Activated CD4-positive, alpha-beta T cell treated with anti-CD3 and anti-CD28 coated beads, Interleukin-2, amount 10 ng/mL, durations not matched to agents 24 days and 14 days (primary cell): ENCODE measurements at places on chromosomes 3 and 15. TPM values are rescaled to one million over a fixed set of nuclear protein-coding genes. Genes with fewer than 3 reads are reported as not detected.

Gene RRP9
- 92.3 and 95.5 TPM in 2 replicates for total RNA-seq

Gene RGMA
- 0.07 TPM in 1 of 2 replicates, not detected in the other for total RNA-seq

Gene RYR3
- not detected in 2 replicates for total RNA-seq

Gene TSC22D2
- 16.4 and 18.7 TPM in 2 replicates for total RNA-seq

Gene AMT
- 2.6 and 3.7 TPM in 2 replicates for total RNA-seq

DNA sequence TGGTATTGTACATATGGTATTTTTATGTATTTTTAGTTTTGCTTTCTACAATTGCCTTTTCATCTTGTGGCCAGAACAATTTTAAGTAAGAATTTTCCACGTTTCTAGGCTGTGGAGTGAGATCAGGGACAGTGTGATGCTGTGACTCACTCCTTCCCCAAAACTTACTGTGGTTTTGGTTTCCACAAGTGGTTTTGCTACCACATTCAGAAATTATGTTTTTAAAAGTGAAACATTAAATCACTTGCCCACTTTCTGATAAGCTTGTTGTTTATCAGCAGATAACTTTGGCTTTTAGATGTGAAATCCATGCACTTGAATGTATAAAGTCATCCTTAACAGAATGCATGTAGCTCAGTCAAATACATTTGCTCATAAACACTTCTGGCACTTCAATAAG lies 192.2 kb upstream of the THRB start:
- H3K4me1 ChIP-seq = peaks cover 6% of the 10 kb centered on the region
- H3K36me3 ChIP-seq = no peaks in the 10 kb centered on the region
- peaks cover 27% of the 10 kb centered on the region for H3K27me3 ChIP-seq
- DNase-seq = peak; percentile 59

DNA sequence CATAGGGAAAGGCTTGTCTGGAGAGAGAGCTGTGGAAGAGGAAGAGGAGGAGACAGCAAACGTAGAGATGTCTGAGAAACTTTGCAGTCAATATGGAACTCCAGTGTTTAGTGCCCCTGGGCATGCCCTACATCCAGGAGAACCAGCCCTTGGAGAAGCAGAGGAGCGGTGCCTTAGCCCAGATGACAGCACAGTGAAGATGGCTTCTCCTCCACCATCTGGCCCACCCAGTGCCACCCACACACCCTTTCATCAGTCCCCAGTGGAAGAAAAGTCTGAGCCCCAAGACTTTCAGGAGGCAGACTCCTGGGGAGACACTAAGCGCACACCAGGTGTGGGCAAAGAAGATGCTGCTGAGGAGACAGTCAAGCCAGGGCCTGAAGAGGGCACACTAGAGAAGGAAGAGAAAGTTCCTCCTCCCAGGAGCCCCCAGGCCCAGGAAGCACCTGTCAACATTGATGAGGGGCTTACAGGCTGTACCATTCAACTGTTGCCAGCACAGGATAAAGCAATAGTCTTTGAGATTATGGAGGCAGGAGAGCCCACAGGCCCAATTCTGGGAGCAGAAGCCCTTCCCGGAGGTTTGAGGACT lies 6.9 kb downstream of the MAP1A start:
- H3K27me3 ChIP-seq = no peaks in the 10 kb centered on the region
- H3K36me3 ChIP-seq = peaks cover 5% of the 10 kb centered on the region
- no peak overlapping the region for H3K4me3 ChIP-seq
- H3K4me1 ChIP-seq = peaks cover 14% of the 10 kb centered on the region
- no peak overlapping the region for H3K27ac ChIP-seq

DNA sequence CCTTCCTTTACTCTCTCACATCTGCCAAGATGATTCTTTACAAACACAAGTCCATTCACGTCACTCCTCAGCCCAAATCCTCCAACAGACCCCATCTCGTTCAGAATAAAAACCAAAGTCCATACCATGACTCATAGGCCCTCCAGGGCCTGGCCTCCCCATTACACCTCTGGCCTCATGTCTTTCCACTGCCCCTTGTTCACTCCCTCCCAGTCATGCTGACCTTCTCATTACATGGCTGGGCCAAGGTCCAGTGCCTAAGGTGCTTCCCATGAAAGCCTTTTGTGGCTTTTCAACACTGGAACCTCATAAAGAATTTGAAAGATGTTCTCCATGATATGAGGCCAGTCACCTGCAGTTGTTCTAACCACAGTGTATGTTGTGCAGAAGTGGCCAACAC lies 44.5 kb downstream of the NEK10 start:
- no peak overlapping the region for H3K27ac ChIP-seq
- H3K36me3 ChIP-seq = no peaks in the 10 kb centered on the region
- H3K4me3 ChIP-seq = no peak overlapping the region
- H3K4me1 ChIP-seq = no peaks in the 10 kb centered on the region
- DNase-seq = no peak

DNA sequence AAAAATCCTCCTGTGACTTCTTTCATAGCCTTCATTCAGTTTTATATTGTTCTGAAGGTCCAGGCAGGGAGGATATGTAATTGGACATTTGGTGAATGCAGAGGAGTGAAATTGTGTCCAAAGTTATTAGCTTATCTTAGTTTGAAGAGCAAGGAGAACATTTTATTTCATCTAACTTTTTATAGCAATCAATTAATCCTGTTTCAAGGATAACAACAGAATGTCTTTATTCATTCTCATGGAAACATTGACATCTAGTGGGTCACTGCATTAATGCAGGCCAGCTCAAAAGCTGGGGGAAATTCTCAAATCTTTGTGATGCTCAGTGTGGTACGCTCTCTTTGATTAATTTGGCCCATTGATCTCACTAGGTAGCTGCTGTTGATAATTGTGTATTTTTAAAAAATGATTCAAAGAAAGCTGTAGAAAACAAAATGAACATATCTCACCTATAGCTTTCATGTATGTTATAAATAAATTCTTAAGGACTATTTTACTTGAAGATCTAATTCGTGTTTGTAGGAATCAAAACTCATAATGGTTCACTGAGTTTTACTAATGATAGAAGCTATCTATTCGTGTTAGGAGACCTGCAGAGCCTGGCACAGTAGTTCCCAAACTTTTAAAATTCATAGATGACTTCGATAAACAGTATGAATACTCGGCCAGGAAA lies 150.8 kb upstream of the KCNMB2 start:
- no peak overlapping the region for H3K4me3 ChIP-seq
- DNase-seq = peak; percentile 65
- H3K4me1 ChIP-seq = no peaks in the 10 kb centered on the region
- no peaks in the 10 kb centered on the region for H3K36me3 ChIP-seq

DNA sequence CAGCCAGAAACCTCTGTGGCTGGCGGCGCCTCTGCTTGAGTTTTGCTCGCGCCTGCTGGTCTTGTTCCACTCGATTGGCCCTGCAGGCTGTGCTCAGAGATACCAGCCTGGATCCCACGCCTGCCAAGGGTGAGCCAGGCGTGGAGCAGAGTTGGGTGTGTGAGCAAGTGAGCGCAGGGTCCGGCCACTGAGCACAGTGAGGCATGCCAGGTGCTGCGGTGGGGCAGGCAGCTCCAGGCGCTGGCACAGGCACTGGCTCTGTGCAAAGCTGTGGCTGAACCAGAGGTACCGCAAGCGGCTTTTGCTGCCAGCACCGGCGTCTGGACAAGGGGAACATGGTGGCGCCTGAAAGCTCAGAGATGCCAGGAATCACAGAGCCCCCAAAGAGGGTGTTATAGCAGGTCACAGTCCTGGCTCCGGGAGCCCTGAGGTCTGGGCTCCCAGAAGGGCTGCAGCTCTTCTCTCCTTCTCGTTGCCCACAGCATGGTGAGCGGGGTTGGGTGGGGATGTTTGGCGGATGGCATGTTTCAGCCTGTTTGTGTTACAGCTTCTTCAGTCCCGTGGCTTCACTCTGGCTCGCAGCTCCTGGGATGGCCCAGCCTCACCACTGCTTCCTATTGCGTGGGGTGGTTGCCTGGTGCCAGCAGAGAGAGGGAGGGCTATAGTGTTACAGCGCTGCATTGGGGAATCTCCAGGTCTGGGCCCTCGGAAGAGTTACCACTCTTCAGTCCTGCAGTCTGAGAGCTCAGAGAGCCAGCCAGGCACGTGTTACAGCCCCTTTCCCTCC lies 73.9 kb downstream of the NR1D2 start:
- H3K36me3 ChIP-seq = no peaks in the 10 kb centered on the region
- H3K4me3 ChIP-seq = no peak overlapping the region
- DNase-seq = no peak
- H3K27me3 ChIP-seq = no peaks in the 10 kb centered on the region
- H3K4me1 ChIP-seq = no peaks in the 10 kb centered on the region
- H3K27ac ChIP-seq = no peak overlapping the region

DNA sequence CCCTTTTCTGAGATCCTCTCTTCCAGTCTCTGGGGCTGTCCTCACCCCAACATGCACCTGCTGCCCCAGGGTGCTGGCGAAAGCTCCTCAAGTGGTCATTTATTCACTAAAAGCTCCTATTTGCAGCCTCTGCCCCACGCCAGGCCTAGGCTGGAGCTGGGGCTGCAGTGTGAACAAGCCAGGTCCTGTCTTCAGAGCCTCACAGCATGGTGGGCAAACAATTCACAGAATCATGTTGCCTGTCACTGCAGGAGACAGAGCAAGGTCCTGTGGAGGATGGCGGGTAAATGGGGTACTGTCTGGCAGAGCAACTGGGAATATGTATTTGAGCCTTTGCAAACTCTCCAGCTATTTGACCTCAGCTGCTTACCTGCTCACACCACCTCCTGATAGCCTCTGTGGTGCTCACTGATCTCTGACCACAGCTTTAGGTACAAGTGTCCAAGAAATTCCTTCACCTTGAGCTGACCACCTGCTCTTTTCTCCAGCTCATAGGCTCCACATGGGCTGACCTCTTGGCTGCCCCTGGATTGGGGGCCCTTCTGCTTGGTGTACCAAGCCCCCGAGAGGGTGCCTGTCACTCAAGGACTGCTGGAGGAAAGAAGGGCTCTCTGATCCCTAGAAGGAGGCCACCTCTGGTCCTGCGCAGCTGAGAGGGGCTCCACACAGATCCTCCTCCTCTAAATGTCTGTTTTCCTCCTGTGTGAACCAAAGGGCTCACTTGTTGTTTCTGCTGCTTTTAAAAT lies 35.6 kb downstream of the AMOTL2 start:
- no peak for DNase-seq
- no peak overlapping the region for H3K27ac ChIP-seq
- H3K36me3 ChIP-seq = no peaks in the 10 kb centered on the region
- H3K4me1 ChIP-seq = no peaks in the 10 kb centered on the region
- no peak overlapping the region for H3K4me3 ChIP-seq

GRCh38 chr15:73908030-73908821 lies 18.0 kb upstream of the LOXL1 start:
- H3K27me3 ChIP-seq = no peaks in the 10 kb centered on the region
- H3K4me1 ChIP-seq = peaks cover 9% of the 10 kb centered on the region
- H3K36me3 ChIP-seq = no peaks in the 10 kb centered on the region

GRCh38 chr3:45506751-45507391 lies 87.7 kb upstream of the LIMD1 start:
- no peaks in the 10 kb centered on the region for H3K27me3 ChIP-seq
- no peak overlapping the region for H3K27ac ChIP-seq
- H3K4me1 ChIP-seq = peaks cover 7% of the 10 kb centered on the region
- H3K4me3 ChIP-seq = no peak overlapping the region

DNA sequence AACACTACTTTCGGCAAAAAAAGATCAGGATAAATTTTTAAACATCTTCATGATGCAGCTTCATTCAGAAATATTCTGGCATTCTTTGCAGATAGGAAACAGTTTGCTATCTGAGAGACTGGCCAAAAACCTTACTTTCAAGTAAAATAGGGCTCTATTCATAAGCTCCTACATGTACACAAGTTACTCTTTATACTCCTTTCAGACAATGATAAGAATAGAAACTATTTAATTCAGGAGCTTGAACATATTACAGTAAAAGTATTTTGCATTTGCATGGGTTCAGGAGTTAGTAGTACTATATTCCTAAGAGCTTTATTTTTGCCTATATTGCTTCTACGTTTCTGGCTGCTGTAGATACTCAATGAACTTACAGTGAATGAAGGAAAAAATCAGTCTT lies 70.5 kb downstream of the PLOD2 start:
- H3K4me3 ChIP-seq = no peak overlapping the region
- H3K36me3 ChIP-seq = no peaks in the 10 kb centered on the region
- no peaks in the 10 kb centered on the region for H3K4me1 ChIP-seq
- DNase-seq = no peak
- H3K27me3 ChIP-seq = no peaks in the 10 kb centered on the region

- DNase-seq = no peak
- peaks cover 2% of the 10 kb centered on the region for H3K36me3 ChIP-seq
- H3K4me1 ChIP-seq = peaks cover 13% of the 10 kb centered on the region
- no peak overlapping the region for H3K27ac ChIP-seq
Measured at GRCh38 chr15:57033715-57034439, 115.4 kb downstream of the TCF12 start.

DNA sequence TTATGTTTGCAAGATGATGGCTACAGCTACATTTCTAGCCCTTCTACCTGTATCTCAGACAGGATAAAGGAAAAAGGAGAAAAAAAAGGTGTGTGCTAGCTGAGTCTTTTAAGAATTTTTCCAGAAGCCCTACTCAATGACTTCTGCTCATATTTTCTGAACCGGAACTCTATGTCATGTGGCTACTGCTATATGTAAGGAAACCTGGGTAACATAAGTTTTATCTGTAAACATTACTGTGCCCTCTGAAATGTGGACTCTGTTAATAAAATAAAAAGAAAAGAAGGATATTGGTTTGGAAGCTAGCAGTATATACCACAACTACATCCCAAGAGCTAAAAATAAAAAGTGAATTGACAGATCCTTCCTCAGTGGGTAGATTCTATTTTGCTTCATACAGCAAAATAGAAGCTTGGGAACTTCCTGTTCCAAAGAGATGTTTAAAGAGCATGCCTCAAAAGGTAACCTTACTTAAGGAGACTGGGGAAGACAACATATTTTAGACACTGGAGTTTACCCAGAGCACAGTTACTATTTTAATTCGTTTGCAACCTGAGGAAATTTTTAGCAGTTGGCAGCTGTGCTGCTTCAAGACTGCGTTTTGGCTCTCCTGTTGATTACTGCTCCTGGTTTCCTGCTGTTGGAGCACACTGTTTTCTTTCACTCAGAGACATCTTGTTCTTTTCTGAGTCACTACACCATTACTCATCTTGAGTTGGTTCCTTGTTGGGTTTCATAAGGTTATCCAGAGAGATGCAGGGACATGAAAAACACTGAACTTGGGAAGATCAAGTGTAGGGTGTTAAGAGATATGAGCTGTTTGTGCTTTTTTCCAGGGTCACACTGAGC lies 280.7 kb downstream of the NFKBIZ start:
- H3K36me3 ChIP-seq = peaks cover 5% of the 10 kb centered on the region
- no peak overlapping the region for H3K4me3 ChIP-seq

- peak overlapping the region; percentile 83 for H3K27ac ChIP-seq
- no peaks in the 10 kb centered on the region for H3K27me3 ChIP-seq
- peak overlapping the region; percentile 66 for H3K4me3 ChIP-seq
- DNase-seq = peak; percentile 66
Measured at GRCh38 chr3:171267104-171267503, 193.1 kb downstream of the TNIK start.

DNA sequence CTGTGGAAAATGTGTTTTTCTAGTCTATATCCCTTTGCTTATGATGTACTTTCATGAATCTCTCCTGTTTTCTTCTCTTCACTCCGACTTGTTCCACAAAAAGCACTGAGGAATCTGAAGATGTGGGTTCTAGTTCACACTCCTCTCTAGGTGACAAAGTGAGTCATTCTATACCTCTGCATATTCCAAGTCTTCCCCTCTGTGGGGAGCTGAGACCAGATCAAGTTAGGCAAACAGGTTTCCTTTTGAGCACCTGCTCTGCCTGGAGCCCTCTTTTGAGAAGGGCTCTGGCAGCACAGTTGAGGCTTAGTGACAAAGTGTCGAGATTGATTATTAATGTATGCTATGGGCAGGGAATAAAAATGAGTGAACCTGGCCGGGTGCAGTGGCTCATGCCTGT lies 82.4 kb upstream of the VGLL4 start:
- peaks cover 3% of the 10 kb centered on the region for H3K4me1 ChIP-seq
- H3K27me3 ChIP-seq = peaks cover 29% of the 10 kb centered on the region
- H3K36me3 ChIP-seq = no peaks in the 10 kb centered on the region
- no peak overlapping the region for H3K27ac ChIP-seq
- no peak for DNase-seq
- no peak overlapping the region for H3K4me3 ChIP-seq
